Heart left ventricle (tissue), 16 donors: ENCODE measurements at places on chromosomes 1 and 21.

GRCh38 chr21:31865429-31865970 is 7.3 kb upstream of the HUNK start:
- no peak for DNase-seq

- DNase-seq: peak; percentile 43
Measured at GRCh38 chr1:114108751-114109255, 44.9 kb downstream of the SYT6 start.

DNA sequence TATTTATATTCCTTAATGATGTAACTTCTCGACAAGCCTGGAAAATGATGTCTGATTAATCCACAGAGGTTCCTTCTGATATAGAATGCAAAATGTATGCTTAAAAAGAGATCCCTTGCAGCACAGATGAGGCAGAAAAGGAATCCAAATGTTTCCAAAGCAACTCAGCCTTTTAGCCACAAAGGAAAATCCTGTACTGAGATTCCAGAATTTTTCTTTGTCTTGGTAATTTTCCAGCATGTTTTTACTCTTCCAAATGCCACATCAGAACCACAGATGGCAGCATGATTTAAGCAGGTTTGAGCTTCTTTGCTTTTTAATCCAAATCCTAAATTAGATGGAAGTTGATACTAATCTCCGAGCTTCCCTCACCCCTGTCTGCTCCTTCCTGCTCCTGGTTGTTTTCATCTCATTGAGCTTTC is 176.4 kb upstream of the PALMD start:
- DNase-seq: no peak

DNA sequence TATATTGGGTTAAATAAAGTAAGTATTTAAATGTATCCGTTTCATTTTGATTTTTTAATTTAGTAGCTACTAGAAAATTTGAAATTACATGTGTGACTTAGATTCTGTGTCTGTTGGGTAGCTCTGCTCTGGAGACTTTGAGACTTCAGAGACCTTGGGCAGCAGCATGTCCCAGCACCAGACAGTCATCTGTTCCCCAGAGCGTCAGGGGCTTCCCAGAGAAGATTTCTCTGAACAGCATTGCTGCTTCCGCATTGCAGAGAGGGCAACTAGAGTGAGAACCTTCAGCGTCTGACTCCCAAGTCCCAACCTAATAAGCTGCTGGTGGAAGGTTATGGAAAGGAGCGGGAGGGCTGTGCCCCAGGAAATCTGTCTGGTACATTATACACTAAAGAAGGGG is 6.6 kb downstream of the LINGO4 start:
- no peak for DNase-seq

- no peak for DNase-seq
Measured at GRCh38 chr1:202658251-202658759, 51.9 kb downstream of the SYT2 start.

DNA sequence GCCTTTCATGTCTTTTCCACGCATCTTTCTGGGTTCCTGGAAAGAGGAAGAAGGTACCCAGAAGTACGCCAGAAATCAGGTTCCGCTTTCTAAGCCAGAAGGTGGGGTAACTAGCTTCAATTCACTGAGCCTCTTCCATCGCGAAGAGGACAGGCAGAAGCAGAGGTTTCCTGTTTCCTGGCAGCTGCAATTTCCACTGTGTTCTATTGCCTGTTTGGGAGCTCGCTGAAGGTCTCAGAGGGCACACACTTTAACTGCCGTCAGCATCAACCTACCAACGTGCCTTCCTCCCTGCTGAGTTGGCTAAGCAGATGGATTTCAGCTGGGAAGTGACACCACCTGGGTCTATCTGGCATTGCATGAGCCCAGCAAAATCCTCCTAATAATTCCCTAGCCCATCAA is 10.0 kb downstream of the NCF2 start:
- peak; percentile 54 for DNase-seq

GRCh38 chr1:12757836-12758235 is 11.8 kb downstream of the CFAP107 start:
- DNase-seq: no peak

DNA sequence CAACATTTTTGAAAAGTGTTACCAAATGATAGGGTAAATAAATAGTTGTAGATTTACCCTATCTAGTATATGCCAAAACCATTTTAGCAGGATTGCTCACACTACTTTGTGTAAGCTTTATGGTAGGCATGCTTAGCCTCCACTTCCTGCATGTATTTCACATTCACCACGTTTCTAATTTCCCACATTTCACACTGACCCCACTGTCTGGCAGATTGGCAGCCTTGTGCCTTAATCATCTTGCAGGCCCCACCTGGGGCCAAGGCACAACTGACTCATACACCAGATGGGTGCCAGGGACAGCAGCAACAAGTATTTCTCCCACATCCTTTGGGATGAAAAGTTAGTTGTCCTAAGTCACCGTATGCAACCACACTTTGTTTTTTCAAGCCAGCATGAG is 21.2 kb upstream of the CENPF start:
- no peak for DNase-seq

DNA sequence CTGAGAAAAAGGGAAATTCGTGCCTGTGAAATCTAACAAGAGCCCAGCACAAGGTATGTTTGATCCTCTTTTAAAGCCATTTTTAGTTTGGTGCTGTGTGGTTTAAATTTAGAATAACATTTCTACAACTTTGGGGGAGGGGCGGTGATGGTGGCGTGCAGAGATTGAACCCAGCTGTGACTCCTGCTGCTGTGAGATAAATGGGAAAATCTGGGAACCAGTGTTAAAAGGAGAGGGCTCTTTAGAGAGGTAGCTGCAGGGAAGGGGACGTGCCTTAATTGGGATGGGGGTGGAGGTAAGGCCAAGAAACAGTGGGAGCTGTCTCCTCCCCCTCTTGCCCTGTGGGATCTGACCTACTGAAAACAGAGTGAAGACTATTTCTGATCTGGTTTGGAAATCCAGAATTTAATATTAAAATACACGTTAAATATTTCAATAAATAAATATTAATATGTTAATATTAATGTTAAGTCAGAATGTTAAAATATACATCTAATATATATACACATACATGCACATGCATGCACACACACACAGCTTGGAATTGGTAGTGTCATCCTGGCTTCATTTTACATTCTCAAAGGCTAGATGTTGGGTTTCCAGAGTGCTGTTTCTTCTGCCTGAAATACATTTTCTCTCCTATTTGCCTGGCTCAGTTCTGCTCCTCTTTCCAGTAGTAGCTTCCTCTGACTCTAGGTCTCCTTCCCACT is 30.1 kb upstream of the DNAJC6 start:
- no peak for DNase-seq

DNA sequence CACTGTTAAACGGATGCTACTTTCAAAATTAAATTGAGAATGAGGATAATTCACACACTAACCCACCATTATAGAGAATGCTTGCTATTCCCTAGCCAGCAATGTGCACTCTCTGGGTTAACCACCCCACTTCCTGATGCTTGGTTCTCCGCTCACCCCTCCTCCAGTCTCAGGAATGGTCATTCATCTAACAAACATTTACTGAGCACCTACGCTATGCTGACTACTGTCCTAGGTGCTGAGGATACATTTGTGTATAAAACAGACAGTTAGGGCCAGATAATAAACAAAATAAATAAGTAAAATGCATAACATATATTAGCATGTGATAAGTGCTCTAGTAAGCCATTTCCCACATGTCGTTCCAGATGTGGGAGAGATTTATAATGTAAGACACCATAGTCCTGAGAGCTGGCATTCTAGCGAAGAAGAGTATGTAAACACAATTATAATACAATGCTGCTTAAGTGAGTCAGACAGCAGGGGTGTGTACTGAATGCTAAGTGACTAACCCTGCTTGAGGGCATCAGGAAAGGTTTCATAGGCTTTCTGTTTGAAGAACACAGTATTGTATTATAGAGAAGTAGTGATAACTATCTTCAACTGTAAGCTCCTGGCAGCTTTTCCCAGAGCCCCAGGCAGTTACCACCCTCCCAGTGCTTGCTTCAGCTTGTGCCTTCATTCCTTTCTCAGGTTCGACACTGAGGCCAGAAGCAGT is 126.7 kb upstream of the CACHD1 start:
- DNase-seq: no peak

- no peak for DNase-seq
Measured at GRCh38 chr1:59349101-59349500, 52.2 kb downstream of the FGGY start.

DNA sequence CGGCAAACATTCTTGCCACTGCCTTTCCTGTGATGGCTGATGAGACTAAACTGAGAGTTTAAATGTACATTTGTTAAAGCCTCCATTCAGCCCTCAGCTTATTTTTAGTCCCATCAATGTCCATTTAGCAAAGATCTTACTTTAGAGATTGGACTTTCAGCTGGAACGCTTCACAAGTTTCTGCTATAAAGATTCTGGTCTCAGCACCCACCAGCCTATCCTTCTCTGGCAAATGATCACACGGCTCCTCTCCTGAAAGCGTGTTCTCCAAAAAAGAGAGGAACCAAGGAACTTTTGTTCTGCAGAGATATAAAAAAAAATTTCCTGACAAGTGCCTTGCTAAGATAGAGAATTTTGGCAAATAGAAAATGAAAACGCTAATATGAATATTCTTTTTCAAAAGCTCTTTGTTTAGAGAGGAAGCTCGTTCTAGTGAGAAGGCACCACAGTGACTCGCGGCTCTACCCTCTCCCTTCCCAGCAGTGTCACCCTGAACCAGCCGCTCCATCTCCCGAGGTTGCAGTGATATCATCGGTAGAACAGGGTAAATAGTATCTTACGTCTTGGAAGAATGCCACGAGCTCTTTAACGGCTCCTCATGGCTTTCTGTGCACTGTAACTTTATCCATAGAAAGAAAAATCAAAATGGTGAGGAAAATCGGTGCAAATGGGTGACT is 200.2 kb downstream of the APP start:
- no peak for DNase-seq

DNA sequence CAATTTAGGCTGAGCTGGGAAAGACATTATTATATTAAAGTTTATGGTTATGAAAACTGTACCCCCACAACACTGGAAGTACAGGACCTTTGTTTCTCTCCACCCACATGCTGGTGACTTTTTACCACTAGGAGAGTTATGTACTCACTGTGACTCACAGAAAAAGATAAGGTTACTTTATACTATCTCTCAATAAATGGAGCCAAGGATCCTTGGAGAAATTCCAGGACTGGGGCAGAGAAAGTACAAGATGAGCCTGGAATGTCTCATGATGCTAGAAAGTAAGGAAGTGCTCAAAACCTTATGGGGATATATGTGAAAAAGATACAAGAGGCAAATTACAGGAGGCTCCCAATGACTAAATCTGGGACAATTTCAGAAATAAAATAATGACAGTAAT is 63.9 kb upstream of the C1orf105 start:
- DNase-seq: no peak

- DNase-seq: no peak
Measured at GRCh38 chr1:181312946-181313345, 170.4 kb upstream of the CACNA1E start.

- DNase-seq: no peak
Measured at GRCh38 chr1:12157366-12158231, 9.2 kb upstream of the TNFRSF1B start.

- no peak for DNase-seq
Measured at GRCh38 chr1:164477343-164477742, 81.6 kb upstream of the PBX1 start.

DNA sequence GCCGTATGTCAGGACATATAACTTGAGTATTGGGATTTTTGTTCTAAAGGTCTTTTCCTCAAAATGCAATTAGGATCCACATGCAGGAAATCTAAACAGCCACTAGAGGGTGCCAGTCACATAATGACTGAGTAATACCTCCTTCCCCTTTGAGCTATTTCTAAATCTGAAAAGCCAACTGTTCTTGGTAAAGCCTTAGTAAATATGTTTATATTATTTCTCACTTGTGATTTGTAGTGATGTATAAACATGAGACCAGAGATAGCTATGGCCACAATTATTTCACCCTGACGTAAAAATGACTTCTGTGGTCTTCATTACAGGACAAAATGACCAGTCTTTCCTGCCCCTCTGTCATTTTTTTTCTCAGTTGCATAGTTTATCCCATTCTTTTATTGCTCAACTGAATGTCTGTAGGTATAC is 41.0 kb upstream of the DR1 start:
- DNase-seq: peak; percentile 30
